ENCODE measurements at places on chromosomes 5 and 9. TPM values are rescaled to one million over a fixed set of nuclear protein-coding genes. Genes with fewer than 3 reads are reported as not detected.

GRCh38 chr9:91712811-91713210 is 237.2 kb downstream of the ROR2 start:
- no peak for DNase-seq
- H3K4me1 ChIP-seq = no peaks in the 10 kb centered on the region
- H3K36me3 ChIP-seq = no peaks in the 10 kb centered on the region
- no peak overlapping the region for H3K27ac ChIP-seq
- H3K27me3 ChIP-seq = no peaks in the 10 kb centered on the region

GRCh38 chr5:77881528-77881927 is 105.4 kb upstream of the TBCA start:
- no peak overlapping the region for H3K27ac ChIP-seq
- no peaks in the 10 kb centered on the region for H3K27me3 ChIP-seq
- no peaks in the 10 kb centered on the region for H3K4me1 ChIP-seq
- no peak for DNase-seq
- H3K36me3 ChIP-seq = no peaks in the 10 kb centered on the region

DNA sequence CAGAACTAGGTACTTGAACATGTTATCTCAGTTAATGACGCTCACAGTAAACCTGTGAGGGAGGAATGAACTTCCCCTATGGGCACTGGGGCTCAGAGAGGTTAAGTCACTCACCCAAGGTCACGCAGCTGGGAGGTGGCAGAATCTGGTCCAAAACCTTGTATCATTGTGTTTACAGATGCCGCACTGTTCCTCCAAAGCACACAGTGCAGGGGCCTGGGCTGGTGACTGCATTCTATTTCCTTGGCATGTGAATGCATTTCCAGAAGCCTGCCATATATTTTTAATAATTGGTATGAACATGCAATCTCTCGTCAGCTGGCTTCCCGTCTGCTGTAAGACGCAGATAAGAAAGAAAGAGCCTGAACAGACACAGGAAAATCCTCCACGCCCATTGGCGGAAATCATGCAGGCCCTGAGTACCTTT is 77.0 kb upstream of the TBC1D2 start:
- H3K27ac ChIP-seq = no peak overlapping the region
- no peak overlapping the region for H3K4me3 ChIP-seq
- no peaks in the 10 kb centered on the region for H3K36me3 ChIP-seq
- no peak for DNase-seq
- H3K4me1 ChIP-seq = no peaks in the 10 kb centered on the region

DNA sequence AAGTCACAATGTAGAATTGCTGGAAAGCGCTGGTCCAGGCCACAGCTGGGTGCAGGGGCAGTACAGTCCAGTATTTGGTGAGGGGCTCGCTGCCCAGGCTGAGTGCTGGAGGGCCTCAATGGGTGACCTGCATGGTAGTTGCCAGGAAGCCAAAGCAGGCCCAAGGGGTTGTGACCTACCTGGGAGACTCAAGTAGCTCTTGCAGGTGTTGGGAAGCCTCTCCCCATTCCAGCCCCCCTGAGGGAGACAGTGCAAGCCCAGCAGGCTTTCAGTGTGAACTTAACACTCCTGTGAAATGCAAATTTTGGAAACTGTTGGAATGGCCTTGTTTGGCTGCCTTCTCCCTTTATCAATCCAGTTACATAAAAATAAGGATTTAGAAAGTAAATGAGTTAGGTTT is 13.9 kb downstream of the KDM4C start:
- no peak overlapping the region for H3K27ac ChIP-seq
- no peaks in the 10 kb centered on the region for H3K36me3 ChIP-seq
- no peak overlapping the region for H3K4me3 ChIP-seq
- H3K4me1 ChIP-seq = peaks cover 18% of the 10 kb centered on the region
- DNase-seq = no peak
- H3K27me3 ChIP-seq = no peaks in the 10 kb centered on the region

DNA sequence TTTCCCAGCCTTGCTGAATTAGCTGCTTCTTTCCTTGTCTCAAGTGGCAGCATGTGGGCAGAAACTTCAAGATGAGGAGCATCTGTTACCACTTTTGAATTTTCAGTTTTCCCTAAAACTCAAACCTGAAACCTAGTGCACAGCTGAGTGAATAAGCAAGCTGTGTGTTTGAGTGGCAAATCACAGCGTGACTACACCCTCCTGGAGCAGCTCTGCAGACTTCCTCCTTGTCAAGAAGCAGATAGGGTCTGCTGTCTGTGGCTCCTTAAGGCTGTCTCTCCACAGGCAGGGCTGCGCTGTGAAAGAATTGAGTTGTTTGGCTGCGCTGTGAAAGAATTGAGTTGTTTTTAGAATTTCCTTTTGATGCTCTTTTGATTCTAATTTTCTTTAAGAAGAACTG is 179.7 kb upstream of the HAPLN1 start:
- DNase-seq = no peak
- H3K4me3 ChIP-seq = no peak overlapping the region
- H3K36me3 ChIP-seq = no peaks in the 10 kb centered on the region
- H3K27me3 ChIP-seq = no peaks in the 10 kb centered on the region

GRCh38 chr9:95360866-95361265 is 43.4 kb upstream of the FANCC start:
- no peak overlapping the region for H3K27ac ChIP-seq
- no peaks in the 10 kb centered on the region for H3K4me1 ChIP-seq
- H3K27me3 ChIP-seq = no peaks in the 10 kb centered on the region
- H3K36me3 ChIP-seq = no peaks in the 10 kb centered on the region
- no peak for DNase-seq
- H3K4me3 ChIP-seq = no peak overlapping the region

DNA sequence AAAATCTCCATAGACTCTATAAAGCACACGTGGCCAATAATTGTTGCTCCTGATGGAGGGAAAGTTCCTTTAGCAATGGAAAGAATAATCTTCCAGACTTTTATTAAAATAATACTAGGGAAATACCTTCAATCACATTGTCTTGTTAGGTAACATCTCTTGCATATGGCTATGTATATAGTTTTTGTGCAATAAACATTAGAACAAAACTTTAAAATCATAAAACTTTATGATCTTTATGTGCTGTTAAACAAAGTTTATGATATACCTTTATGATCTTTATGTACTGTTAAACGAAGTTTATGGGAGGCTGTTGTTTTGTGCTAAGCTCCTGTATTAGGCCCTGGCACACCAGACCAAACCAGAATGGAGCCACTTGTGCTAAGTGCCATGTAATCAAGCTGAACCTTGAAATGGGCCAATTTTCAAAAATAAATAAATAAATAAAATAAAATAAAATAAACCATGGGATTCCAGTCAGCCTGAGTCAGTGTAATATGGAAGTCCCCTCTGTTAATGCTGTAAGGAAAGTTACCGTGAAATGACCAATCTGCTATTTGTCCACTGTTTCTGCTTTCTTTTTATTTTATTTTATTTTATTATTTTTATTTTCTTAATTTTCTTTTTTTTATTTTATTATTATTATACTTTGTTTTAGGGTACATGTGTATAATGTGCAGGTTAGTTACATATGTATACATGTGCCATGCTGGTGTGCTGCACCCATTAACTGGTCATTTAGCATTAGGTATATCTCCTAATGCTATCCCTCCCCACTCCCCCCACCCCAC is 431.3 kb downstream of the SPATA31D1 start:
- H3K27ac ChIP-seq = no peak overlapping the region
- no peaks in the 10 kb centered on the region for H3K27me3 ChIP-seq
- H3K4me3 ChIP-seq = no peak overlapping the region
- no peaks in the 10 kb centered on the region for H3K4me1 ChIP-seq

GRCh38 chr9:38339496-38339895 is 53.0 kb upstream of the ALDH1B1 start:
- DNase-seq = no peak
- H3K4me1 ChIP-seq = no peaks in the 10 kb centered on the region
- H3K36me3 ChIP-seq = no peaks in the 10 kb centered on the region
- no peak overlapping the region for H3K27ac ChIP-seq
- H3K27me3 ChIP-seq = no peaks in the 10 kb centered on the region

DNA sequence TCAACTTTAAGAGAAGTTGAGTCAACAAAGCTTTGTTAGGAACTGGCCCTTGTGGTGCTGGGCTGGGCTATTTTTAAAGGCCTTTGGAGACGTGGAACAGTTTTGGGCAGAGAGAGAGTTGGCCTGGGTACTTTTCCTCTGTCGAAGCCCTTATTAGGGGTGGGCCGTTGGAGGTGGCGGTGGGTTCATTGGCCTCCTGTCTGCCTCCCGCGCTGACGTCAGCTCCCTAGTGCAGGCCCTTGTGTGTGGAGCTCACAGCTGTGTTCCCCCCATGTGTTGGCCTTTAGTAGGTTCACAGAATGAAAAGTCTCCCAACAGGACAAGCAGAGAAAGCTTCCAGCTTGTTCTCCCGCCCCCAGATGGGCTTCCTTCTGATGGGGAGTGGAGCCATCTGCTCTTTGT is 2.7 kb downstream of the NCS1 start:
- no peaks in the 10 kb centered on the region for H3K36me3 ChIP-seq
- peaks cover 6% of the 10 kb centered on the region for H3K4me1 ChIP-seq

- H3K27me3 ChIP-seq = peaks cover 36% of the 10 kb centered on the region
- H3K4me1 ChIP-seq = peaks cover 4% of the 10 kb centered on the region
- H3K36me3 ChIP-seq = no peaks in the 10 kb centered on the region
- no peak for DNase-seq
These were observed 108.4 kb downstream of the PSD2 start for GRCh38 chr5:139903795-139904565.

GRCh38 chr9:130972277-130972956 is 33.4 kb upstream of the FIBCD1 start:
- H3K4me3 ChIP-seq = no peak overlapping the region
- no peak for DNase-seq
- H3K27ac ChIP-seq = no peak overlapping the region
- H3K27me3 ChIP-seq = peaks cover 1% of the 10 kb centered on the region
- H3K4me1 ChIP-seq = no peaks in the 10 kb centered on the region
- no peaks in the 10 kb centered on the region for H3K36me3 ChIP-seq

DNA sequence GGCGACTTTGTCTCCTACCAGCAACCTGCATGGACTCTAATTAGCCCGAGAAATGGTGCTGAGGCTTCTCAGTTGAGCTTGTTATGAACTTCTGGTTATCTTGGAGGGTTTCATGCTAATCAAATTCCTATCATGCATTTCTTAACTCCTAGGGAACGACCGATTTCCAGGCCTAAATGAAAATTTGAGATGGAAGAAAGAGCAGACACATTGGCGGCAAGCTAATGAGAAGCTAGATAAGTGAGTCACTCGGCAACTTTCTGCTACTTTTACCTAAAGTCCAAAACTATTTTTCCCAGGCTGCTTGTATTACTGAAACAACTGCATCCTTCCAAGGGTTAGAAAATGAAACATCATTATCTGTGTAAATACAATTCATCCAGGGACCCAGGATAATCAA is 207.2 kb downstream of the DOCK8 start:
- H3K4me3 ChIP-seq = no peak overlapping the region
- peaks cover 74% of the 10 kb centered on the region for H3K36me3 ChIP-seq
- no peak overlapping the region for H3K27ac ChIP-seq
- DNase-seq = no peak
- no peaks in the 10 kb centered on the region for H3K4me1 ChIP-seq
- H3K27me3 ChIP-seq = no peaks in the 10 kb centered on the region

GRCh38 chr5:10625700-10626472 is 62.0 kb downstream of the ANKRD33B start:
- H3K27me3 ChIP-seq = no peaks in the 10 kb centered on the region
- no peak overlapping the region for H3K4me3 ChIP-seq
- H3K27ac ChIP-seq = no peak overlapping the region
- DNase-seq = no peak

DNA sequence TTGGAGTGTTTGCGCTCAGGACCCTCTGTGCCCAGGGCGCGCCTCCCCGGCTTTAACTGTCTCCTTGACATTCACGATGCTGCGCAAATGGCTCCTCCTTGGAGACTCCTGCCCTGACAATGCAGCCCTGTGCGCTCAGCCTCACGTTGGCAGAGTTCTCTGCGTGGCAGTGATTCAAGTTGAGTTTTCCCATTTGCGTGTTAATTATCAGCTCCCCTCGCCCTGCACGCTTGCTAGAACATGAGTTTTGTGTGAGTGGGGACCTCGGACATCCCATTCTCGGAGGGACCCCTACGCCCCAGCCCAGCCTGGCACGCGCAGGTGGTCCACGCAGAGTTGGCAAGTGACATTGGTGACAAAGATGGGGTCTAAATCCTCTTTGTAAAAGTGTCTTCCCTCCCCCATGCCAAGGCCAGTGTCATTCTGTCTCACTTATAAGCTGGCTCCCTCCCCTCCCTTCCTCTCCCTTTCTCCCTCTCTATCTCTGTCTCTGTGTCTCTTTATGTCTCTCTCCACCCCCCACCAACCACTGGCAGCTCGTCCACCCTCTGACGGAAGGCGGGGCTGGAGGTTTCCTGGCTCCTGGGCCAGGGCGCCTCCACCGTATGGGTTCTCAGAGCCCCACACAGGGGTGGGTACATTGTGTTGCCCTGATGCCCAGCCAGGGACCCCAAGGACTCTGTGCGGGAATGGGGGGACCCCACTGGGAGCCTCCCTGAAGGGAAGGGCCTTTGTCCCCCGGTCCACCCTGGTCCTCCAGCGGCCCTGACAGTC is 169.3 kb downstream of the OLFM1 start:
- no peak overlapping the region for H3K27ac ChIP-seq
- DNase-seq = no peak
- H3K4me3 ChIP-seq = no peak overlapping the region
- no peaks in the 10 kb centered on the region for H3K4me1 ChIP-seq

DNA sequence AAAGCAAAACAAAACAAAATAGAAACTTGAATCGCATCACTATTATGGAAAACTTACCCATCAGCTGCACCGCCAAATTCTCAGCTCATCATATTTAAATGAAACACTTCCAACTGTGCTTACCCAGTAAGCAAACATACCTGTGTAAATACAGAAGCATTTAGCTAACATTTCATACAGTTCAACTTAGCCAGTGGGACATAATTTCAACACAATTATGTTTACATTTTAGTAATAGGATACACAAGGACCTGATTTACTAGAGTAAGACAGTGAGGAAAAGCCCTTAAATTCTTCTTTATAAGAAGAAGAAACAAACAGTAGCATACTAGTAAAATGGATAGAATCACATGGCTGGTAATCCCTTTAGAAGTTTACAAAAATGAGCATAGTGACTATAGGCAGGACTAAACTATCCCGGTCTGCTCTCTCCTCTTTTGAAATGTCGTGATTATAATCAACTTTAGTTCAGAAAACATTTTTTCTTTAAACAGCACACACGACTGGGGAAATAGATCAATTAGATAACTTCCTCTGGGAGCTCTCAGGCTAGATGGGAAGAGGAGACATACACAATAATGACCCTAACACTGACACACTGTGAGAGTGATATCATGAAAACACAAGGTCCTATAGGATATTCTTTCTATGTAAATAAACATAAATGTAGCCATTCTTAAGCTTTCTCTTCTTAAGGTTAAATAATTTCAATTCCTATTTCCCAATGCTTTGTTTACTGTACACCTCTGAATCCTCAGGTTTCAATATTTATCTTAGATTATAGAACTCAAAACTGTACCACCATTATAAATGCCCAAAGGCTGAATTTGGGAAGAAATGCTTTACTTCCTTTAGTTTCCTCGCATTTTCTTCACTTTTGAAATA is 15.9 kb upstream of the CDC20B start:
- H3K27ac ChIP-seq = no peak overlapping the region
- H3K27me3 ChIP-seq = peaks cover 8% of the 10 kb centered on the region
- no peaks in the 10 kb centered on the region for H3K4me1 ChIP-seq

The NSD1 gene
- total RNA-seq = 122 TPM

The ARL15 gene
- 15.3 TPM for total RNA-seq

The GALNT10 gene
- total RNA-seq = 35.7 TPM

The TMEM232 gene
- 2.2 TPM for total RNA-seq

The TRAF1 gene
- 174 TPM for total RNA-seq
